GM06990 (cell line): ENCODE measurements at places on chromosomes 5 and 9.

DNA sequence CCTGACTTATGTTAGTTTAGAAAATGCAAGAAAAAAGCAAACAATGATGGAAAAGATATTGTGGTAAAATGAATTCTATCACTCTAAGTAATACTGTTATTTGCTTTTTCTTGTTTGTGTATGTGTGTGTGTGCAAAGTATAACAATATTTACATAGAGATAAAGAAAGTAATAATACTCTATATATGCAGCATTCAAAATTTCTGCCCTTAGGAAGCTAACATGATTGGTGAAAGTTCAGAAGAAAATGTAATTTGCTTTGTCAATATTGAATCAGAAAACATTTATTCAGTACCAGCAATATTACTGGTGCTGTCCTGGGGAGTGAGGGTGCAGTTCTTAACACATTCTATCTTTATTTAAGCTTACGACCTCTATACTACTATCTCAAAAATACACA, 12.9 kb upstream of the PRDM9 start:
- DNase-seq, result no peak

- DNase-seq, result no peak
Measured at GRCh38 chr5:151570058-151570457, 21.1 kb downstream of the FAT2 start.

DNA sequence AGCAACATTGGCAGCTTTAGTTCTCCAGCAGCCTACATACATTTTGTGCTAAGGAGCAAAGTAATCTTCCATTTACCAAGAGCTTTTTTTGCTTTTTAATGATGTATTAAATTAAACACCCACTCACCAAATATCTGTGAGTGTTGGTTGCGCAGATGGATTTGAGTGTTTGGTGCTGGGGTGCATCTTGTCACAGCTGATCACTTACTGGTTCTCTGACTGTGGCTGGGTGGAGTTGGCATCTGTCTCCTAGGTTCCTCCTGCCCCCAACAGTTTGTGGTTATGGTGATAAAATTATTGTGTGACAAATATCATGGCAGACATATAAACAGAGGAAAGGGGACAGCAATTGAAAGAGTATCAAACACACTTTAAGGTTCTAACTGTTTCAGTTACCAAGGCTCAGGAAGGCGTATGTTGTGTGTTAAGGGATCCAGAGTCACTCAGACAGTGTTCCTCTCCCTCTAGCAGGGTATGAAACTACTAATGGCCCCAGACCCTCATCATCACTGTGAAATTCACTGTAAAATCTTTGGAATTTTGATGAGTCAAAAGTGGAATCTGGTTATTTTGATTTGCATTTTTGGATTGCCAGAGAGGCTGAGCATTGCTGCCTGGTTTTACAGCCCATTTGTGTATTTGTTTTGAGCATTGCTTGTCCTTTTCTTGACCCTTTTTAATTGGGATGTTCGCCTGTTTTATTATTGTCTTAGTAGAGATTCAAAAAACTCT, 81.7 kb downstream of the PDE8B start:
- no peak for DNase-seq

DNA sequence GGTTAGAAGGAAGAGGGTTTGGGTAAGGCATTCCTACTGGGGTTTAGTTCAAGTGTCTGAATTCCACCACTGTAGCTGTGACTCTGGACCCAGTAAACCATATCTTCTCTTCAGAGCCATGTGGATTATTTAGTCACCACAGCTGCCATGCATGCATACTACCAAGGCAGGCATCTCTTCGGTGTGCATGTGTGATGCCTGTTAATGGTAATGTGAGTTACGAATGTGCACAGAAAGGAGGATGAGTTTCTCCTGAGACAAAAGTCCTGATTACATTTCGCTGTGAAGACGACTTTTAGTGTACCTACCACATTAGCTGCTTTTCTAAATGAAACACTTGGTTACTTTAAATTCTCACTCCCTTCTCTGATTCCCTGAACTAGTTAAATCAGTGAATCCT, 9.3 kb downstream of the PBX3 start:
- no peak for DNase-seq

- no peak for DNase-seq
Measured at GRCh38 chr9:25427290-25427689, 251.0 kb downstream of the TUSC1 start.

- no peak for DNase-seq
Measured at GRCh38 chr5:150945486-150945885, 40.7 kb upstream of the ZNF300 start.

GRCh38 chr5:153896701-153897100, 142.0 kb downstream of the FAM114A2 start:
- peak; percentile 62 for DNase-seq

GRCh38 chr5:131252824-131253171, 11.1 kb upstream of the CDC42SE2 start:
- peak; percentile 74 for DNase-seq

- peak; percentile 7 for DNase-seq
Measured at GRCh38 chr5:54743997-54744788, 226.6 kb downstream of the SNX18 start.

- peak; percentile 53 for DNase-seq
Measured at GRCh38 chr9:134059661-134060395, 8.0 kb downstream of the BRD3 start.

DNA sequence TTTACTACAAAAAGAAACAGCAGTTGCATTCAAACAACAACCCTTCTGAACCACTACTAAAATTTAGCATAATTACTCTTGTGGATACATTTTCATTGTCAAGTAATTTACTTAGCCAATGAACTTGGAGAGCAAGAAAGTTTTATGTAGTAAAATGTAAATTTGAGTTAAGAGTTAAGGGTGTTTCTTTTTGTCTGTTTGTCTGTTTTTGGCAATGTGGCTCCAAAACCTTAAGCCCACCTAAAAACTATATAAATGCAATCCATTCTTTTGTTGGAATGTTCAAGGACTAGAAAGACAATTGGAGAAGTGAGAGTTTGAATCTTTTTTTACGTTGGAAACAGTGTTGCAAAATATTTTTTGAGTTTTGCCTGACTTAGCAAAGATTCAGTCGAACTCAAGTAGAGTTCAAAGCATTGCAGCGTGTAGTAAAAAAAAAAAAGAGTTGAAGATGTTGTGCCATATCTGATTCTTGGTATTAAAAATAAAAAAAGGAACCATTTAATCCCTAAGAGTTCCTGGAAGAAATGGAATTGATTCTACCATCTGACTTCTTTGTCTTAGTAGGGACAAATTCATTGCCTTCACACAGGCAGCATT, 867 bp downstream of the SYK start:
- DNase-seq, result no peak

- no peak for DNase-seq
Measured at GRCh38 chr9:123300554-123300953, 32.2 kb upstream of the STRBP start.

- DNase-seq, result no peak
Measured at GRCh38 chr5:158392753-158393152, 533.8 kb upstream of the CLINT1 start.

DNA sequence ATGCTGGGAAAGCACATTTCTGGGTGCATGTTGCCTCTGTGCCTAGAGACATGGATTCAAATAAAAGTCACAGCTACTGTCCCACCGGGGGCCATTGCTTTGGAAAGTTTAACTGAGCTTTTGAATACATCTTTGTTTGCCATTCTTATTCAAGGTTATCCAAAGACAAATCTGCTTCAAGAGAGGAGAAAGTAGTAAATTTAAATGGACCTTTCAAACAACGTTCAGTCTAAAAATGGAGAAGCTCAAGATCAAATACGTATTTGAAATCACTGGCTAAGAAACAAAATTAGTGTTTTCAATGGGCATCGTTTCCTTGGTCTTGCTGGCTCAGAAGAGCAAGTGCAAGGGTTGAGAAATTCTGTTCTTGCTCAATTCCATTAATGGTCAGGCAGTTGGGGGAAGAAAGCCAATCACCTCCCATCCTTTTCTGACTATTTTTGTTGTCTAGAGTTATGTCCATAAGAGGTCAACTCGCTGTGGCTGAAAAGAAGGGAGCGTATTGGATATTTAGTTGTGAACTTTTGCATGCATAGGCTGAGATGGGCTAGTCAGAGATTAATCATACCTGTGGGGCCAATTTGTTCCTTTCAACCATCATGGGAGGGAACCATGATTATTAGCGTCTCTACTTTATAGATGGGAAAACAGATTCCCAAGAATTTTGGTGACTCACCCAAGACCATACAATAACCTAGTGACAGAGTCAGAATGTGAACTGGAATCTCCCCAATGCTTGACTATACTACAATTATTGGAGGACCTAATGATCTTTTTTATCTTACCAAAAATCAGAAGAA, 276.2 kb upstream of the TNC start:
- no peak for DNase-seq
